ENCODE measurements at places on chromosomes 11 and 22.

- no peak for DNase-seq
These were observed 18.3 kb upstream of the SLC5A1 start for GRCh38 chr22:32024796-32025195.

DNA sequence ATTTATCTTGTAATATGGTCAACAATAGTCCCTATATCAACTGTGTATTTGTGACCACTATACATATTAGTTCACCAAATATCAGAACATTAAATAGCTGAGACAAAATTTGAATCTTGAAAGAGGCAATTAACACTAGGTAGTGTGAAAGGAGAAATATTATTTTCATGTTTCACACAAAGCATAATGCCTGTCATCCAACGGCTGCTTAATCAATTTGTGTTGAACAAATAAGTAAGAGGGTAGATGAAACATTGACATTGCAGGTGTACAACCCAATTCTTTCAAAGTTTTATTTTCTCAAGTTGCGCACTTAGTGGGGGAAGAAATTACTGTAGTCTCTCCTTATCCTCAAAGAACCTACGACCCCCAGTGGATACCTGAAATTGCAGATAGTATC, 3.4 kb upstream of the OR8I2 start:
- no peak for DNase-seq

DNA sequence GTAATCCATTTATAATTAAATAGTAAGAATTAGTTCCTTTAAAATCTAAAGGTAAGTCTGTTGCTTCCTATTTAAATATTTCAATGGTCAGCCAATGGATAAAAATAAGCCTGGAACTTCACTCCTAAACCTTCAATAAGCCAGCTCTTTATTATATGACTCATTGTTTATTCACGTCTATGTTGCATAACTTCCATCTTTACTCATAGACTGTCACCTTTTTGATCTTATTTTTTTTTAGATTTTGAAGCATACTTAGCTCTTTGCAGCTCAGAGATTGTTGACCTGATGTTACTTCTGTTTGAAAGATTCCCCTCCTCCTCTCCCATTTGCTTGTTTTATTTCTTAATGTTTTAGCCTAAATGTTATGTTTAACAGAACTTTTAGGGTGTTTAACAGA, 1571.2 kb upstream of the RAG2 start:
- no peak for DNase-seq

GRCh38 chr22:38734421-38735100, 21.2 kb downstream of the SUN2 start:
- DNase-seq = no peak

- DNase-seq = no peak
These were observed 7.1 kb upstream of the SLC35E4 start for GRCh38 chr22:30628491-30628890.
